ENCODE measurements at places on chromosomes 1 and 21.

- DNase-seq, result no peak
These were observed 25.9 kb downstream of the RHBG start for GRCh38 chr1:156394835-156395461.

DNA sequence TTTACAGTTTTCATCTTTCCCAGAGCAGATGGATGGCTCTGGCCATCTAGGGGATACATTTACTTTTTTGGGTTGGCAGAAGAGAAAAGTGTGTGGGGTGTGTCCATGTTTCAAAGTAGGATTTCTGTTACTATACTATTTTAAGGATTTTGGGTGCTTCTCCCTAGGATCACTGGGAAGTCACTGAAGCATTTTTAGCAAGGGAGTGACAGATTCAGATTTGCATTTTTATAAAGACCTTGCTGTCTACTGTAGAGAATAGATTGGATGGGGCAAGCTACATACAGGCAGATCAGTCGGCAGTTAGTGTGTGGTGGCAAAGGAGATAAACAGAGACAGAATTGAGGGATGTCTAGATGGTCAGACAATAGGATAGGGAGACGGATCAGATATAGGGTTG is 122.5 kb downstream of the TBX19 start:
- no peak for DNase-seq

GRCh38 chr1:90781534-90781933 is 64.4 kb upstream of the BARHL2 start:
- DNase-seq, result no peak

GRCh38 chr1:70717656-70718055 is 306.6 kb downstream of the CTH start:
- DNase-seq, result no peak
